Activated T-helper 1 cell treated with anti-CD3 and anti-CD28 coated beads, Interleukin-12 subunit alpha, Interleukin-12 subunit beta, Interleukin-2, Interleukin-4 antibody, amounts not matched to agents 30 ng/mL and 10 ng/mL and 1 ng/mL, durations not matched to agents 14 hours and 24 hours and 36 hours (primary cell): ENCODE measurements at places on chromosomes 1 and 21. TPM values are rescaled to one million over a fixed set of nuclear protein-coding genes. Genes with fewer than 3 reads are reported as not detected.

- H3K4me1 ChIP-seq = peaks cover 11% of the 10 kb centered on the region
- H3K27me3 ChIP-seq = peaks cover 3% of the 10 kb centered on the region
- DNase-seq = no peak
- no peak overlapping the region for H3K4me3 ChIP-seq
Observed at GRCh38 chr1:61259379-61260148, 177.2 kb downstream of the NFIA start.

DNA sequence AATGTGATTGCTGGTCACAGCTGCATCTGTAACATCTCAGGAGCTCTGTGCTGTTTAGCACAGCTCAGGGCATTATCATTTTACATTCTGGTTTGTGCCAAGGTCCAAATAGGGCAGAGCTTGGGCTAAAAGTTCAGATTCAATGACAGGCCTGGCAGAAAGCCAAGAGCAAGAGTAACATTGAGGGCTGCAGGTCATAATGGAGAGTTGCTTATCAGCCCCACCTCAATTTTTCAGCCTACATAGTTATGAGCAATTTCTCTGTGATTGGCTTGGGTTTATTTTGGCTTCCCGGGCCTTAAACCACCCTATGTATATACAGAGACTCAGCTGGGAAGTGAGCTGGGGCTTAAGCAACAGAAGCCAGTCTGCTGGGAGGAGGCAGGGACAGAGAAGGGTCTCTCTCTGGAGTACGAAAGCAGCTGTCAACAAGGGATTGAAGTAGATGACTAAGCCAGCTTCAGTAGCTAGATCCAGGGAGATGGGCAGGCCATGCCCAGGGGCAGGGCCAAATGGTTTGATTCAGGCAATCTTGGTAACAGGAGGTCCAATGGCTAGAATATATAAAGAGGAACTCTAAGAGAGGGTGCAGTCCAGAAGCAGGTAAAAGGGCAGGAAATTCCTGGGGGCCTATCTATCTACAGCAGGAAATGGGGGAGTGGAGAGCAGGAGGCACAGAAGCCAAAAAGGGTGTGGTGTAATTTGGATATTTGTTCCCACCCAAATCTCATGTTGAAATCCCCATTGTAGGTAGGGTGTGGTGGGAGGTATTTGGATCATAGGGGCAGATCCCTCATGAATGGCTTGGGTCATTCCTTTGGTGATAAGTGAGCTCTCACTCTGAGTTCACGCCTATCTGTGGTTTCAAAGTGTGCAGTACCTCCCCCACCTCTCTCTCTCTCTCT, 49.0 kb downstream of the BRINP2 start:
- DNase-seq = no peak
- peaks cover 1% of the 10 kb centered on the region for H3K27me3 ChIP-seq
- H3K27ac ChIP-seq = no peak overlapping the region
- H3K4me1 ChIP-seq = no peaks in the 10 kb centered on the region
- H3K36me3 ChIP-seq = no peaks in the 10 kb centered on the region

- no peaks in the 10 kb centered on the region for H3K4me1 ChIP-seq
- no peak overlapping the region for H3K4me3 ChIP-seq
- no peak for DNase-seq
Observed at GRCh38 chr1:10561955-10562354, 87.2 kb downstream of the PEX14 start.

- no peaks in the 10 kb centered on the region for H3K27me3 ChIP-seq
- no peak for DNase-seq
- H3K4me1 ChIP-seq = no peaks in the 10 kb centered on the region
- H3K4me3 ChIP-seq = no peak overlapping the region
Observed at GRCh38 chr1:216804111-216804510, 80.9 kb upstream of the ESRRG start.

DNA sequence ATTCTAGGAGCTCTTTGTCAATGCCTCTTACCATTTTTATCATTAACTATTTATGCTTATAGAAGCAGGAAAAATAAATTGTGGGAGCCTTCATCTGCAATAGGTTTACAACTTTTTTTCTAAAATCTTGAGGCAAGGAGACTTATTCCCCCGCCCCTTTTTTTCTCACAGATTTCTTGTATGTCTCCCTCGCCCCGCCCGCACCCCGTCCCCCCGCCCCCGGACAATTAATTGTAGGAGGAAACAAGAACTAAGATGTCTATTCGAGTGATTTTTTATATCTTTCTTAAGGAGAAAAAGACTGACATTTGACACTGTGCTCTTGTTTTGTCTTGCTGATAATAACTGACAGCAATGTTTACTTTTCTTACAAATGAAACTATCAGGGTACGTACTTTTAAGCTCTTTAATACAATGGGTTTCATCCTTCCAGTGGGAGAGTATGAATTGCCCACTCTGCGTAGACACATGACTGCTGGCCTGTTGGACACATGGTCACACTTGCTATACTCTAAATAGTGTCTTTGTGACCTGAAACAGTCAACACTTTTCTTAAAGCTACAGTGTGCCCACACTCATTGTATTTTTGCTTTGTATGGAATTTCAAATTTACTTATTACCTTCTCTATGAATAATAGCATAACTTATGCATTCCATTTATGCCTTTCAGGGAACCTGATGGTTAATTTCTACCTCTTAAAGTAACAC, 1.5 kb upstream of the IVNS1ABP start:
- peaks cover 34% of the 10 kb centered on the region for H3K36me3 ChIP-seq
- peak overlapping the region; percentile 97 for H3K27ac ChIP-seq
- H3K4me3 ChIP-seq = peak overlapping the region; percentile 94
- peaks cover 43% of the 10 kb centered on the region for H3K4me1 ChIP-seq

DNA sequence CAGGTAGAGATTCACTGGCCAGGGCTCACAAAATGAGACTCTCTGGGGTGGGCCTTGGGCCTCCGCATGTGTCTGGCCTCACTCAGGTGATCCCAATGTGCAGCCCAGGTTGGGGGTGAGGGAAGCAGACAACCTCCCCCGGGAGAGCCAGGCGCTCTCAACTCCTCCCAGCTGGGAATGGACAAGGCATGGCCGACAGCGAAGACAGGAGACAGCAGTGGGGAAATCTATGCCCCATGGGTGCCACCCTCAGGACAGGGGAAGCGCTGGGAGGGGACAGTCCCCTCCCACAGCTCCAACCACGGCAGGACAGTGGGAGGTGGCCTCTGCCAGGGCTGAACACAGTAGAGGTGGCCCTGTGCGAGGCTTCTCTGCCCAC, 47.7 kb downstream of the PRDM15 start:
- no peak overlapping the region for H3K27ac ChIP-seq
- peaks cover 3% of the 10 kb centered on the region for H3K36me3 ChIP-seq

DNA sequence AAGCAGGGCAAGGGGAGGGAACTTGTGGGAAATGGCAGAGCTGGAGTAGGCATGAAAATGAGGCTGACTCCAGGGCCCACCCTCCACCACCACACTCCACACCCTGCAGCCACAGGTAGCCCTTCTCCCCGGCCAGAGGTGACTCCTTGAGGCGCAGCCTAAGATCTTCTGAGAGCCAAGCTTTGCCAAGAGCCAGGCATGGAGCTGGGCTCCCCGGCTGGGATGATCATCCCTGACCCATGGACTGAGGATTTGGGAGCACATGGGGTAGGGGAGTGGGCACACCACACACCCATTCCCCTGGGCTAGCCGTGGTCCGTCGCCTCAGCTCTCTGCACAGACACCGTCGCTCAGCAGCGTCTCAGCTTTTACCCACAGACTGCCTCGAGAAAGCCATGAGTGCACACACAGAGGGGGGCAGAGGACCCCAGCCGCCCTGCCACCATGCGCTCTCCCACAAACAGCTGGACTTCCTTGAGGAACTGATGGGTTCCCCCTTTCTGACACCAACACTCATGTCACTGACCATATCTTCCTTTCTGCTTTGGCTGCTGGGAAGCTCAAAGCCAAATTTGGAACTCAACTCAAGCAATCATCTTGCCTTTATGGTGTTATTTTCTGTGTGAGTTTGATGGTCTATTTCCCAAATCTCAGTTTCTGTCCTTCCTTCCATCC, 123.6 kb upstream of the RUNX3 start:
- no peak overlapping the region for H3K27ac ChIP-seq
- H3K4me1 ChIP-seq = no peaks in the 10 kb centered on the region
- peaks cover 31% of the 10 kb centered on the region for H3K27me3 ChIP-seq

The TMEM82 gene
- not detected in 2 replicates for total RNA-seq

The AVPR1B gene
- total RNA-seq = not detected in 2 replicates

The ERICH3 gene
- not detected in 2 replicates for total RNA-seq

The AGL gene
- total RNA-seq = 10.7 and 10.8 TPM in 2 replicates
